GM12864 (cell line): ENCODE measurements at places on chromosomes 11 and 22.

DNA sequence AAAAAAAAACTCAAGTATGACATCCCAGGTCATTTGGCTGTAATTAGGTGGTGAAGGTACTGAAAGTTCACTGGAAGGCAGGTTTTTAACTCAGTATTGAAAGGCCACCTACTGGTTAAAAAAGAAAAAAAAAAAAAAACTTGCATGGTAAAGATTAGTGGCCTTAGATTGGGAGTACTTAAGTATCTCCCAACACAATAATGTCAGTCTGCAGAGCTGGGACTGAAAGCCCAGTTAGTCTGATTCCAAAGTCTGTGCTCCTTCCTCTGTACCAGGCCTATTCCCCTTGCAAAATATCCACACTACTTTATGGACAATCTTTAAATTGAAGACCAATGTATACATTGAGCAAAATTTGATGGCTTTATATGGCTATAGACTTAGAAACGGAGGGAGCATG, 85.5 kb downstream of the NOX4 start:
- no peak for DNase-seq

- DNase-seq = no peak
Observed at GRCh38 chr11:27115051-27115650, 74.5 kb downstream of the BBOX1 start.

DNA sequence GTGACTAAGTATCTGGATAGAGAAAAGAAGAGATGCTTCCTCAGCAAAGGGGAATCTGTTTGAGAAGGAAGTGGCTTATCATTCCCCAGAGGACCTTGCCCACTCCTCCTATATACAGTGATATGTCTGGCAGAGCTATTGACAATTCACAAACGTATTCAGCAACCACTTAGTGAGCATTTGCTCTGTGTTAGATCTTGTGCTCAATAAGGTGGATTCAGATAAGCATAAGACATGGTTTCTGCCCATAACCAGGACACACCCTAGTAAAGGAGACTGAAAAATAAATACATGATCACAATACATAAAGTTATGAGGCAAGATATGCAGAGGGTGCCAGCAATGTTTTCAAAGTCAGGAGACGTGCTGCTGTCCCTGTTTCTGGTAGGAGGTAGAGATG, 1.4 kb downstream of the TMEM9B start:
- DNase-seq = no peak

GRCh38 chr11:377883-378500, 8.7 kb downstream of the B4GALNT4 start:
- no peak for DNase-seq

- no peak for DNase-seq
Observed at GRCh38 chr22:29336751-29337490, 21.4 kb upstream of the RASL10A start.

DNA sequence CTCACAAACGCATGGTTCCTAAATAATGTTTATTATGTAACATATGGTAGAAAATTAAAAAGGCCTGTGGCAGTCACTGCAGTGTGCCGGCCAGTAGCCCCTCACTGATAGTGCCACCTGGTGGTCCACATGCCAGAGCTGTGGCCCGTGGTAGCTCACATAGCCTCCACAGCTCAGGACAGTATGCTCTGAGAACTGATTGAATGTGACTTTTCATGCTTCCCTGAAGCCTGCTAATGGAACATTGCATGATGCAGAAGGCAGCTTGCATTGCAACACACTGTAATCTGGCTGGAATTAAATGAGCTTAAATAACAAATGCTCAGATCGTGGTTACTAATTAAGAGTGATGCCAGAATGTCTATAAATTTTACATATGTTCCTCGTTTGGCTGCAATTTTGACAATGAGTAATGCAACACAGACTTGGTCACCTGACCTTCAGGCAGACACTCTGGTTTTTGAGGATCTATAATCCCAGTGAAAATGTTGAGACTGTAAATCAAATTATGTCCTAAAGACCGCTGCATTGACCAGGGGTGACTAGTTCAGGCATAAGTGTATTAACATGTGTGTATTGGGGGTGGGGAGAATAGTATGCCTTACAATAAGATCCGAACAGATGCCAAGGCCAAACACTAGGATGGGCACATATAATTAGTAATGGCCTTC, 566.4 kb downstream of the METTL15 start:
- DNase-seq = no peak
